Stimulated activated CD8-positive, alpha-beta memory T cell treated with anti-CD3 and anti-CD28 coated beads, Interleukin-4, amount 100 ng/mL, for 1 hour (primary cell): ENCODE measurements at places on chromosomes 3 and 15.

GRCh38 chr15:87799838-87800237 is 456.7 kb downstream of the NTRK3 start:
- DNase-seq, result no peak

- no peak for DNase-seq
These were observed 27.8 kb downstream of the LIPC start for GRCh38 chr15:58459560-58459959.

GRCh38 chr3:58356054-58356453 is 23.4 kb downstream of the PXK start:
- no peak for DNase-seq

DNA sequence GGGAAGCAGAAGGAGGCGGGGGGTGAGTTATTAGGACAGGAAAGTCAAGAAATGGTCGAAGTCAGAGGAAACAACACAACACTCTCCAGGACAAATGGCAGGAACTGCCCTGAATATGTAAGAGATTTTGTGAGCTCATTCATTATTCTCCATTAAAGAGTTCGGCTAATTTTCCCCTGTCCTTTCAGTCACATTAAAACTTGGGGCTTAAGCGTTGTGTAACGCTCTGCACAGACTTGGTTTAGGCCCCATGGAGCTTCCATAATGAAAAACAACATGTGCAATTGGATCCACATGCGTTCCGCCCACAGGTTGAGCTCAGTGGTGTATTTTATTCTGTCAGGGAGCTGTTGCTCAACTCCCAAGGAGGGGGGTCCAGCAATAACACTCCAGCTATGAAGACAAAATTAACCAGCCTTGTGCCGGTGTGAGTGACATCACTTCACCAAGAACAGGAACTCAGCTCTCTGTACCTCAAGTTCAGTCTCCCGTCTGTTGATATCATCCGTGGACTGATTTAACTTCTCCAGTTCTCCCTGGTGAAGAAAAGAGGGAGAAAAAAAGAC is 2.3 kb downstream of the SH3BP5 start:
- no peak for DNase-seq

- DNase-seq, result no peak
These were observed 100.3 kb downstream of the LRRK1 start for GRCh38 chr15:101019366-101019896.

DNA sequence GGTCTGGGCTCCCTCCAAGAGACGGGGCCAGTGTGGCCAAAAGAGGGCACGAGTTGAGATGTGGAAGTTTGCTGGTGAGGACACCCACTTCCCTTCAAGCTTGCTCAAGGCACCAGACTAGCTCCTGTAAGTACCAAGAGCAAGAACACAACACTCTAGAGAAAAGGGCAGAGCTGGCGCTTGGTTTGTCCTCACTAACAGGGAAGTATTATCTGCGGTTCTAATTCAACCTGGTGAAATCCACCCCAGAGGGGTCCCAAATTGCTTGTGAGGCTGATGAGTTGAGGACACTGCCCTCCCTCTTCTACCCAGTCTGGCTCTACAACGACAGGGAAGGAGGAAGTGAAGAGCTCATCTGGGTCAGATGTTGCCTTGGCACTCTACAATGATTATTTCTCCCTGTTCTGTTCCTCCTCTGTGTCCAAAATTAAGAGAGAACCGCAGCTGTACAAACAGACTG is 16.9 kb upstream of the FSIP1 start:
- no peak for DNase-seq
